ENCODE measurements at places on chromosomes 16 and 17. TPM values are rescaled to one million over a fixed set of nuclear protein-coding genes. Genes with fewer than 3 reads are reported as not detected.

The SLFN11 gene
- 0.50 TPM for total RNA-seq

The CCL7 gene
- total RNA-seq: not detected

GRCh38 chr17:66807182-66807581 lies 27.7 kb upstream of the CACNG5 start:
- DNase-seq: no peak

DNA sequence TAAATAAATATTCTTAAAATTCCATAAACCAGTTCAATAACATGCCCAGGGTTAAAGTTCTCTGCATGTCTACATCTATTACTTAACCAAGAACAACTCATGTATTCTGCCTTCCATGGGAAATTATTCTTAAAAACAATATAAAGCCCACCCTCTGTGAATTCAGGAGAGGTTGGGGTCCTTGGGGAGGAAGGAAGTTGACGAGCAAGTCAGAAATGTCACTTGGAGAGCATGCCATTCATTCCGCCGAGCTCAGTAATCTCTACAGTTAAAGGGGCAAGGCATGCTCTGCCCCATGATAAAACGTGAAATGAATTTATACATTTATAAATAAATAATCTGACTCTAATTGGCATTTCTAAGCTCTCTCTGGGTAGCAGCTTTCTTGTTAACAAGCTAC lies 405.1 kb downstream of the TOX3 start:
- no peak for DNase-seq

- peak; percentile 50 for DNase-seq
Observed at GRCh38 chr16:87828071-87828906, 41.0 kb downstream of the SLC7A5 start.

DNA sequence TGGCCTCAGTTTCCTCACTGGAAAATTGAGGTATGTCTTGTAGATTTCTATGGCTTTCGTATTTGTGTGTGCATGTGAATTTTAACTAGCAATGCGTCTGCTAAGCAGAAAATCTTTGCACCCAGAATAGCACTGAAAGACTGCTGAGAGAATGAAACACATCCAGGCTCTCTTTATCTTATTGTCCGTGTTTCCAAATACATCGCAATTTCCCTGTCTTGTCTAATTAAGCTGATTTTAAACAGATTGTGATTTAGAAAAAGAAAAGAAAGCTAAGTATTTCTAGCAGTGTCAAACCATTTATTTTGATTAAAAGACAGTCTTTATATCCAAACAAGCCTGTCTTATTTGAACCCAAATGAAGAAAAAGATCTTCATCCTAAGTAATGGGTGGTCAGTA lies 168.6 kb downstream of the PMP22 start:
- DNase-seq: no peak

Measured in mammary epithelial cell (primary cell).